A549 (cell line): ENCODE measurements at places on chromosomes 7 and 10. TPM values are rescaled to one million over a fixed set of nuclear protein-coding genes. Genes with fewer than 3 reads are reported as not detected.

Gene INA
- polyA plus RNA-seq, result 20.9 to 22.7 TPM (median 22.5 TPM) in 3 replicates

- DNase-seq, result no peak
Observed at GRCh38 chr7:44268671-44269070, 56.7 kb downstream of the CAMK2B start.

GRCh38 chr10:28977518-28977917, 300.2 kb downstream of the BAMBI start:
- DNase-seq, result no peak

Gene CYP26C1
- not detected in 3 replicates for polyA plus RNA-seq

DNA sequence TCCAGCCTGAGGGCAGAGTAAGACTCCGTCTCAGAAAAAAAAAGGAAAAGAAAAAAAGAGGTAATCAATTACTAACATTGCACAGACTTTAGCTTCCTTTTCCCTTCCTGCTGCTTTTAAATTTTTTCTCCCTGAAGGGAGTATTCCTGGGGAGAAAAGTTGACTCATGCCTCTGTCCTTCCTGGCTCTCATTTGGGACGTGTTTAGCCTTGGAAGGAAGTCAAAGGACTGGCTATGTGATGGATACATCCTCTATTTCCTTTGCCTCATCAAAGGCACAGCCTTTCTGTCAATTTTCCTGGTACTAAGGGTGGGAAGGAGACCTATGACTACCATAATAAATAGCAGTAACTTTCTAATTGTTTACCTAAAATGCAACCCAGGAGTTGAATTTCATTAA, 77.6 kb downstream of the ITGA8 start:
- no peak for DNase-seq

DNA sequence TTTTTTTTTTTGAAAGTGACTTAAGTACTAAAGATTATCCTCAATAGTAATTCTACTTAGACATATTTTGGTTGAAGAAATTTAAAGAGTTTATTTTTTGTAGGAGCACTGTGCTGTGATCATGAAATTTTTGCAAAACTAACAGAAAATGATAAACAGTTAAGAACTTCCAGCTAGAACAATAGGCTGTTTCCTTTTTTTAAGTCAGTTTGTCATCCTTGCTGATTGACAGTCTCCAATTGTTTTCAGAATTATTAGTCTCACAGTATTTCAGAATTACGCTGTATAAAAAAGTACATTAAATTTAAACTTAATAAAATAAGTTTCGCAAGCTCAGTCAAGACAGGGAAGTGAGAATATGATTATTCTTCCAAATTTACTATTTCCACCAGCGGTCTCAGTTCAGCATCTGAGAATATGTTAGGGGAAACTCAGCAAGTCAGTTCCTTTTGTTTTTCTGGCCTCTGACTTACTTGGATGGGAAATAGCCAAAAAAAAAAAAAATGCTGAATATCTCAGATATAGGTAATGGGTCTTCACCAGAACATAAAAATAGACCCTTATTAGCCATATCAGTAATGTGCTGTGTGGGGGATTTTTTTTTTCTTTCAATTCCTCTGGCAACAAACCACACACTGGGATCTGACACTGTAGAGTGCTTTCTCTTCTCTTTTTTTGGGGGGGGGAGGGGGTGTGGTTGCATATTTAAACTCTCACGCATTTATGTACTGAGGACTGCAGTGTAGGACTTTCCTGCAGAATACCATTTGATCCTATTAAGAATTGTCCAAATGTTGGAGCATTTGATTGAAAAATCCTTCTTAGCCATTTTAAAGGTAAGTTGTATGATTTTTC, at the start of gene CD36:
CD36 (plus strand) TSS at position 732 of the 855 bp plus-strand sequence. CDS start 8,099 bp downstream, outside the sequence.
- no peak for DNase-seq

DNA sequence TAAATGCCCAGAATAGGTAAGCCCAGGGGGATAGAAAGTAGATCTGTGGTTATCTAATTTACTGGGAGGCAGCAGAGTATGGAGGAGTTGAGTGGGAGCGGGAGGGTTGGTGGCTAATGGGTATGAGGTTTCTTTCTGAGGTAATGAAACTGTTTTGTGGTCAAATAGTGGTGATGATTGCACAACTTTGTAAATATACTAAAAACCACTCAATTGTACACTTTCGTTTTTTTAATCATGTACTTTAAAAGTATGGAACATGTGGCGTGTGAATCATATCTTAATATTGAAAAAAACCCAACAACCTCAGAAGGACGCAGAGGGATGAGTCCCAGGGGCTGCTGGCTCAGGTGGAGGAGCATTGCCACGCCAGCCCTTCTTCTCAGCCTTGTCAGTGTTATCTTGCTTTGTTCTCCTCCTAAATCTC, 118.1 kb downstream of the WDR11 start:
- no peak for DNase-seq

DNA sequence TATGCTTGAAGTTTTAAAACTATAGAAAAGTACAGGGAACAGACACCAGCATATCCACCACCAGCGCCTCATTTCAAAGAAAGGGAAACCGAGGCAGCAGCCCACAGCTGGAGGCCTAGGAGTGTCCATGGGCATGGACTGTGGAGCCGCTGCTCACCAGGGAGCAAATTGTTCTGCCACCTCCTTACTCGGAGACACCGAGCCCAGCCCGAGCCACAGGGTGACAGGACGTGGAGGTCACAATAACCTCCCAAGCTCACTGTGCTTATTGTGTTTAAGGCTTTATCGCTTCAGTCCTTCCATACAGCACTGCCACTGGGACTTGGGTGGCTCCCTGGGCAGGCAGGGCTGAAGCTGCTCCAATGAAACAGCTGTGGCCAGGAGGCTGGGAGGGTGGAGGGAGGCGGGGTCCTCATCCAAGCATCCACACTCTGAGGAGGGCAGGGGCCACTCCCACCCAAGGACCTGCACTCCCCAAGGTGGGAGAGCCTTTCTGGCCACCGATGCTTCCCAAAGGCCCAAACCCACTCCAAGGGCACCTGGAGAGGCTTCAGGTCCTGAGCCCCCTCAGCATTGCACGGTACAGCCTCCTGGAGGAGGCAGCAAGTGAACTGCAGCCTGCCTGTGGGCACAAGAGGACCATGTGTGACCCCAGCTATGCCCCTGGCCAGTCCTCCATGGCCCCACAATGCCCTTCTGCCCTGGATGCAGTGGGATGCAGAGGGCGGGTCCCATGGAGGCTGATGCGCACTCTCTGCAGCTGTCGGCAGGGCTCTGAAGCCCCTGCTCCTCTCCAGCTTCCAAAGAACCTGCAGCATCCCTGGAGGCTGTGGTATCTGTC, 38.7 kb upstream of the RET start:
- DNase-seq, result no peak

GRCh38 chr10:103618575-103619423, 125.3 kb downstream of the NEURL1 start:
- no peak for DNase-seq

GRCh38 chr10:30728766-30729165, 99.2 kb upstream of the LYZL2 start:
- DNase-seq, result no peak

GRCh38 chr7:875476-876076, 778 bp upstream of the GET4 start:
- no peak for DNase-seq

DNA sequence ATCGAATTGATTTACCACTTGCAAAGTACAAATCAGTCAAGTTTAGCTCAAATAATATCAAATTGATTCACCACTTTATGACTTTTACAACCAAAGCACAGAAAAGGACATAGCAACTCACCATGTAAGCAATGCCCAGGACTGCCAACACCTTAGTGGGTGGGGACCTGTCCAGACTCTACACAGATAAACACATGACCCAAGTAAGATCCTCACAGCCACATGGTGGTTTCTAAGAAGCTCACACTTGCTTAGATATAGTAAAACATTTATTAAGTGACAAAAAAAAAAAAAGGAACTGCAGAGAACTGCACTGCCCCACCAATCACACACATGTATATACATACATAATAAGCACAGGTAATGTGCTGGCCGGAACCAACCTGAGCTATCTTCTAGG, 116.2 kb downstream of the SLC25A13 start:
- DNase-seq, result no peak

Gene MMD2
- polyA plus RNA-seq, result not detected in 3 replicates
